Left lung (tissue), 14 donors: ENCODE measurements at places on chromosomes 16 and 17. TPM values are rescaled to one million over a fixed set of nuclear protein-coding genes. Genes with fewer than 3 reads are reported as not detected.

DNA sequence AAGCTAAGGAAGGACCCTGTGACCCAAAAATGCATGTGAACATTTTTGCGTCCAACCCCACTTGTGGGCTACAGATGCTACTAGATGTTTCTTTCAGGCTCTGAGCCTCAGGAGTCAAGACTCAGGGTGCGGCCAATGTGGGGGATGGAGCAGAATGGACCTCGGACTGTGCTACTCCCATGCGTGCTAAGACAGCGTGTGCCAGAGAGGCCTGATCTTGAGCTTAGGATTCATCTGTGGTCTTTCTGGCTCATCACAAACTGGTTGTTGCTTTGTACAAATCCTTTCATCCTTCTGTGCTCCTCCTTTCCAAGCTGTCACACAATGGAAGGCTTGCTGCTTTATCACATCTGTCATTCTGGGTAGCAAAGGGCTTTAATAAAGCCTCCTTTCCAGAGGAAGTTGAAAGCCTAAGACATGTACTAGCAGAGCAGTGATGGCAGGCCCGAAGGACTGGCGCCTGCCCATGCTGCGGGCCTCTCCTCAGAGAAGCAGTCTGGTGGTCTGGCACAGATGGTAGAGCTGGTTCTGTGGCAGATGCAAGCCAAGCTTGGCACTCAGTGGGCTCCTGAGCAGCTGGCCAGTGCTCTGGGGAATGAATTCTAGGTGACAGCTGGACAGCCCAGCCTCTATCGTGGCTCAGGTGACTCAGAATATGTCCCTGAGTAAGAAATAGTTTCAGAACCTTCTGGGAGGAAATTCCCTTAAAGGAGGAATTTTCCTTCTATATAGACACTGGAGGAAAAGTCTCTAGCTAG lies 27.8 kb downstream of the COG4 start:
- DNase-seq, result no peak

GRCh38 chr17:33962857-33963655 lies 292.0 kb upstream of the CCL2 start:
- DNase-seq, result no peak

- DNase-seq, result no peak
Measured at GRCh38 chr16:49643429-49644144, 212.3 kb downstream of the ZNF423 start.

GRCh38 chr16:27690608-27691007 lies 140.7 kb downstream of the KATNIP start:
- DNase-seq, result no peak

- DNase-seq, result peak; percentile 58
Measured at GRCh38 chr16:79598348-79599181, 2.0 kb downstream of the MAF start.

DNA sequence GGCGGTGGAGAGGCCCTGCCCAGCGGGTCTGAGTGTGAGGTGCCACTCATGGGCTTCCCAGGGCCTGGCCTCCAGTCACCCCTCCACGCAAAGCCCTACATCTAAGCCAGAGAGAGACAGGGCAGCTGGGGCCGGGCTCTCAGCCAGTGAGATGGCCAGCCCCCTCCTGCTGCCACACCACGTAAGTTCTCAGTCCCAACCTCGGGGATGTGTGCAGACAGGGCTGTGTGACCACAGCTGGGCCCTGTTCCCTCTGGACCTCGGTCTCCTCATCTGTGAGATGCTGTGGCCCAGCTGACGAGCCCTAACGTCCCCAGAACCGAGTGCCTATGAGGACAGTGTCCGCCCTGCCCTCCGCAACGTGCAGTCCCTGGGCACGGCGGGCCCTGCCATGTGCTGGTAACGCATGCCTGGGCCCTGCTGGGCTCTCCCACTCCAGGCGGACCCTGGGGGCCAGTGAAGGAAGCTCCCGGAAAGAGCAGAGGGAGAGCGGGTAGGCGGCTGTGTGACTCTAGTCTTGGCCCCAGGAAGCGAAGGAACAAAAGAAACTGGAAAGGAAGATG lies 11.2 kb downstream of the VASN start:
- DNase-seq, result no peak

GRCh38 chr16:11949527-11949926 lies 7.7 kb upstream of the NPIPB2 start:
- peak; percentile 53 for DNase-seq

CD300LG gene
- 1.5 TPM for polyA plus RNA-seq

ZPBP2 gene
- not detected for polyA plus RNA-seq

BRICD5 gene
- polyA plus RNA-seq, result 5.2 TPM

DNA sequence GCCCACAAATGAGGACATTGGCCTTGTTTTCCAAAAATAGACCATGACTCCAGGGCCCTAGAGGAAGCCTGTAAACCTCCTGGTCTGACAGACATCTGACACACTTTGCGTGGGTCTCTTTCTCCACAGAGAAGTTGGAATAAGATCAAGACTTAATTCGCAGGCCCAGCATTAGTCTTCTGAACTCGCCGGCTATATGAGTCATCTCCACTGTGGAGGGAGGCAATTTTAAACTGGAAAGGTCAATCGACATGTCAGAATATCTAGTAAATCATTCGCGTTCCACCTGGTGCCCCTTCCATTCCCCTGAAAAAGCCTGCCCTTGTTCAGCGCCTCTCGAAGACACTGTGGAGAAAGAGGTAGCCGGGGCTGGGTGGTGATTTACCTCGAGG lies 140.1 kb downstream of the CLEC16A start:
- peak; percentile 58 for DNase-seq

- DNase-seq, result no peak
Measured at GRCh38 chr16:46962629-46963028, 10.8 kb downstream of the DNAJA2 start.
